ENCODE measurements at places on chromosomes 1 and 21. TPM values are rescaled to one million over a fixed set of nuclear protein-coding genes. Genes with fewer than 3 reads are reported as not detected.

DNA sequence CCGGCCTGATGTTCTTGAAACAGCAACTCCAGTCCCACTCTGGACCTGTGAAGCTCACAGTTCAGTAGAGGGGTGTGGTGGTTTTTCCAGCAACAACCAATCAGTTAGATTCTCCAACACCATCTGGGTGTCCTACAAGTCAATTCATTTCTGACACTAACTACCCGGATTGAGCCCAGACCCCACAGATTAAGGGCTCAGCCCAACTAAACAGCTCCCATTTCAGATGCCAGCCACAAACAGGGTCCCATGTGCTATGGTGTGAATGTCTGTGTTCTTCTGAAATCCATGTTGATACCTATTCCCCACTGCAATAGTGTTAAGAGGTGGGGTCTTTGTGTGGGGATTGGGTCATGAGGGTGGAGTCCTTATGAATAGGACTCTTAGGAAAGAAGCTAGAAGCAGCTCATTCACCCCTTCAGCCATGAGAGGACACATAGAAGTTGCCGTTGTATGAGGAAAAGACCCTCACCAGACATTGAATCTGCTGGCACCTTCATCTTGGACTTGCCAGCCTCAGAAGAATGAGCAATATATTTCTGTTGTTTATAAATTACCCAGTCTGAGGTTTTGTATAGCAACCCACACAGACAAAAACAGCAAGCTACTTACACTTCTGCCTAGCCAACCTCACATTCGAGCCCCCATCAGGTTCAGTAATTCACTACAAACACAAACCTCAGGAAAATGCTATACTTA is 53.6 kb downstream of the IRF2BP2 start:
- no peak for DNase-seq

DNA sequence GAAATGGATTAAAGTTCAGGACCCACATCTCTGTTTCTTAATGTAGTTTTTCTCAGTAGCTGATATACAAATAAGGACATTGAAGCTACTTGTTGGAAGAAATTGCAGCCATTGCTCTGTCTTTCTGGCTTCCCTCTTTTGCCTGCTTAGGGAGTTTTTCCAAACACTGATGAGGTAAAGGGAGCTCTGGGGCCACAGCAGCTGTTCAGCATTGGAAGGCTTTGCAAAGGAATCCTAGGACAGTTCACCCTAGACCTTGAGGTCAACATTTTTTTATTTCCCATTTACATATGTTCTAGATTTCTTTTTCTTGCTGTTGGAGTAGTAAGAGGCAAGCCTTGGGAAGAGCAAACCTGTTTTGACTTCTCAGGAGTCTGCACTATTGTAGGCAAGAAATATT is 126.9 kb upstream of the PLPPR5 start:
- peak; percentile 3 for DNase-seq

- no peak for DNase-seq
Observed at GRCh38 chr1:99599678-99600175, 46.2 kb upstream of the PALMD start.

DNA sequence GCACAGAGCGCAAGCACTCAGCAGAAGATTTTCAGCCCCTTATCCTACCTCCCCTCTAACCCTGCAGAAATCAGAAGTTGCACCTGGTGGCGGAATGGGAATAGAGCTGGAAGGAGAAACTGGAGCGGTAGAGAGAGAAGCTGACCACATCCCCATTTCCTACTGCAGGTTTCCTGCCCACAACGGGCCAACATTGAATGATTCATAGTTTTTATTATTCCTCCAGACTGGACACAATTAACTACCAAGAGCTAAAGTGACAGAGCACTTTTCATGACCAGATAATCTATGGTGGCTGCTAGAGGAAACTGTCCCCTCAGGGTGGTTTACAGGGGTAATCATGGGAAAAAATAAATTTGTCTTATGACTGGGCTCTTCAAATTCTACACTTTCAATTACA is 21.3 kb upstream of the LRRC8D start:
- DNase-seq: no peak

Gene SYPL2
- total RNA-seq: 5.7 TPM

GRCh38 chr1:23237508-23237907 is 20.2 kb upstream of the HTR1D start:
- no peak for DNase-seq

- no peak for DNase-seq
Observed at GRCh38 chr1:51955797-51956527, 34.5 kb downstream of the RAB3B start.

DNA sequence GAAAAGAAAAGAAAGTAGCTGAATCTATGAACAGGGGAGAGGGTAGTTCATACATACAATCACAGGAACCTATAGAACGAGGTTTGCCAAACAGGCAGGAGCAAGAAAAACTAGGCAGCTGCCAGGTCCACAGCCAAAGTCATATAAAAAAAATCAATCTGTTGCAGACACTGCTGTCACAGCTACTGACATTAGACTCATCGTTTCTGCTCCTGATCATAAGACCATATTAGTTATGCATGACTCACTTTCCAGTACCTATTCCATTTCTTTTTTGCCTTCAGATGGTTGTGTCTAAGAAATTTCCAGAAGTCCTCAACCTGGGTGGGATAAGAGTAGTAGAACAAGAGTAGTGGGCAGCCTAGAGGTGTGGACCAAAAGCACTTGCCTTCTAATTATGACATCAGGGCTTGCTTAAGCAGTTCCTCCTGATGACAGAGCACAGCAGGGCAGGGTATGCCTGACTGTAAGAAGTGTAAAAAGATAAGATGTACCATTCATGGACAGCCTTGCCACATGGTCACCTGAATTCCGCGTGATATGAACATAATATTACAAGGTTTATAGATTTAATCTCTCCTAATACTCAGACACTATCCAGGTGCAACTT is 323.2 kb upstream of the SGIP1 start:
- DNase-seq: no peak

- peak; percentile 60 for DNase-seq
Observed at GRCh38 chr1:8671306-8671917, 146.0 kb downstream of the RERE start.

Gene FAAH
- 11.2 TPM for total RNA-seq

Gene ZNF695
- total RNA-seq: 1.7 TPM

Gene LEMD1
- not detected for total RNA-seq
